ENCODE measurements at places on chromosomes 11 and 22.

DNA sequence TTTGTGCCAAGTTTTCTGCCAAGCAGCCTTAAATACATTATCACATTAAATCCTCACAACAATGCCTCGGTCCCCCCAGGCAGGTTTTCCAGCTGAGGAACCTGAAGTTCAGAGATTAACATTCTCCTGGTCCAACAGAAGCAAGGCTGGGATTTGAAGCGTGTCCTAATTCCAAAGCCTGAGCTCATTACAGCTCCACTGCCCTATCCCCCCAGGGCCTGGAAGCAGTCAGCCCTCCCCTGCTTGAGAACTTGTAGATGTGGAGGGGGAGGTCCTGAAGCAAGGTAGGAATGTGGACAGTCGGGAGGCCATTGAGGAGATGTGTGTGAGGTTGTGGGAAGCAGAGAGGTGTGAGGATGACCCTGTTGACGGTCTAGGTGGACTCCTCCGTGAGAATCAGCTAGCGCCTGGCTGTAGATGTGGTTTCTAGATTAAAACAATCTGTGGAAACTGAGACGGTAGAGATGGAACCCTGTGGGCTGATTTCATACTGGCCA lies 8.1 kb downstream of the GRAMD1B start:
- no peak for DNase-seq

GRCh38 chr11:99687320-99687719 lies 666.6 kb downstream of the CNTN5 start:
- no peak for DNase-seq

DNA sequence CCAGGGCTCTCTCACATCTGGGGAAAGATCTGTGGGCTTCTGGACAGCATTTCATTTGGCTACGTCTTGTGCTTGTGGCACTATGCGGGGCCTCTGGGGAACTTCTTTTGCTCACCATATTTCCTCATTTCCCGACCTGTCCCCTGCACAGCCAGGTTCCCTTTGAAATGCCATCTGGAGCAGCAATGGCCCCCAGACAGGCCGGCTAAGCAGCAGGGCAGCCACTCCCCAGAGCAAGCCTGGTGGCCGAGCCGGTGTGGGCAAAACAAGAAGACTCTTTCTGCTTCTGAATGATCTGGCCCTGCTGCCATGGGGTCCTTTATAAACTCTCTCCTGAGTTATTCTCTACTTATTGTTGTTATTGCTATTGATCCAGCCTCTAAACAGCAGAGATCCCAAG lies 190.7 kb upstream of the NECTIN1 start:
- DNase-seq = no peak

DNA sequence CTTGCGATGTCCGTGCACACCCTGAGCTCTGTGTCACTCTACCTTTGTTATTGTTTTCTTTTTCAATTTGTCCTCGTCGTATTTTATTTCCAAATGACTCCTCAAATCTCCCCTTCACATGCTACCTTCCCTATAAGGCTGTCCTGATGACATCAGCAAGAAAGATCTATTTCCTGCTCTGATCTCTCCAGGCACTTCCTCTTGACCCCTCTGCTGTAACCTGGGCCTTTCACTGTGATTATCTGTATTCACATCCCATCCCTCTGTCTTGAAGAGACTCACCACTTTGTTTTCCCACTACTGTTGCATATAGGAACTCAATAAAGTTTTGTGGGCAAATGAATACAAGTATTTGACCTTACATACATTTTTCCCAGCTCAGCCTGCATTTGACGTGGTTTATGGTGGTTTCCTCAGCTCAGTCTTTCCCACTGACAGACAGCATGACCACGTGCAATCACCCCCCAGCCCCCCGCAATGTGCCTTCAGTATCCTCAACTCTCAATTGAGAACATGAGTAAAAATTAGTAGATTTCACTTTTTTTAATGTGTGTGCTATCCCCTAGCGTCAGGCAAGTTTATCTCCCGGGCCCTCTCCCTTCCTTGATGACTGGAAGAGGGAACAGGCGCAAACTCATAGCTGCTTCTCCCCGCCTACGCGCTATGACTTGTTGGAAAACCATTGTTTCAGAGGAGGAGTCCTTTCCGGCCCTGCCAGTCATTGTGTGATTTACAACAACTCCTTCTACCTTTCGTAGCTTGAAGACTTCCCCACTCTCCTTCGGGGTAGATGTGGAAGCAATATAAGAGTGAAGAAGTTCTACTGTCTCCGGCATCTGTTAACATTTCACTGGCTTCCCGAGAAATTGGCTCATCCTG lies 498.5 kb downstream of the NTM start:
- no peak for DNase-seq

- DNase-seq = no peak
These were observed 183.9 kb upstream of the SYN3 start for GRCh38 chr22:33242078-33242477.

DNA sequence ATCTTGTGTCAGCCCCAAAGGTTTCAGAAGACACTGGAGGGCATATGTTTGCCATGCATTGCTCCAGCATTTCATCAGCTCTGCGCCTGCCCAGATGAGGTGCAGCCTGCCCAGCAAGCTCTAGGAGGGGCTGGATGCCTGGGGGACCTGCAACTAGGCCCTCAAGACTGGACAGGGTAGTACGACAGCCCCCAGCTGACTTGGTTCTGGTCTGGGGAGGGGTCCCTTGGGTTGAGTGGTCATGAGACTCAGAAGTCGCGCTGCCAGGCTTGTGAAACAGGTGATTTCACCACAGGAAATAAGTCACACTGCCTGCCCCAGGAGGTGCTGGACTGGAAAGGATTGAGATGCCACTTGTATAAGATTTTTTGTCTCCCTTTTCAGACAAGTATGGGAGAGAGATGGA lies 23.4 kb downstream of the TPBGL start:
- DNase-seq = no peak

GRCh38 chr22:21766691-21767462 lies 31.3 kb upstream of the YPEL1 start:
- DNase-seq = no peak

Data from stimulated activated CD4-positive, alpha-beta T cell treated with anti-CD3 and anti-CD28 coated beads, Interleukin-1b, Interleukin-23, amount 100 ng/mL, for 1 hour (primary cell).